ENCODE measurements at places on chromosomes 2 and 18.

DNA sequence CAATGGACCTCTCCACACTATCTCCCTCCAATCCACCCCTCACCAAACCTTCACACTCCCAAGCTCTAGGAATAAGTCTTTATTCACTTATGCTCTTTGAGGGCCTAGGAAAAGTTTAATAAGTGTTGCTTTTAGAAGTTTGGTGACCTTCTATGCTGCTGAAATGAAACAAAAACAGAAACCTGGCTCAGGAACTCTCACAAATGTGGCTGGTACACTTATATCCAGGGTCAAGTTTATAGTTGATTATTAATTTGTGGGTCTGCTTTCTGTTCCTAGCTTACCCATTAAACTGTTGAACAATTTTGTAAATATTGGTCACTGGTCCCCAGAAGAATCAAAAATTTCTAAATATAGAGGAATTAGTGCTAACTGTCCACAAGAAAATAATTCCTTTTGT lies 14.2 kb upstream of the ANKRD44 start:
- DNase-seq = no peak

DNA sequence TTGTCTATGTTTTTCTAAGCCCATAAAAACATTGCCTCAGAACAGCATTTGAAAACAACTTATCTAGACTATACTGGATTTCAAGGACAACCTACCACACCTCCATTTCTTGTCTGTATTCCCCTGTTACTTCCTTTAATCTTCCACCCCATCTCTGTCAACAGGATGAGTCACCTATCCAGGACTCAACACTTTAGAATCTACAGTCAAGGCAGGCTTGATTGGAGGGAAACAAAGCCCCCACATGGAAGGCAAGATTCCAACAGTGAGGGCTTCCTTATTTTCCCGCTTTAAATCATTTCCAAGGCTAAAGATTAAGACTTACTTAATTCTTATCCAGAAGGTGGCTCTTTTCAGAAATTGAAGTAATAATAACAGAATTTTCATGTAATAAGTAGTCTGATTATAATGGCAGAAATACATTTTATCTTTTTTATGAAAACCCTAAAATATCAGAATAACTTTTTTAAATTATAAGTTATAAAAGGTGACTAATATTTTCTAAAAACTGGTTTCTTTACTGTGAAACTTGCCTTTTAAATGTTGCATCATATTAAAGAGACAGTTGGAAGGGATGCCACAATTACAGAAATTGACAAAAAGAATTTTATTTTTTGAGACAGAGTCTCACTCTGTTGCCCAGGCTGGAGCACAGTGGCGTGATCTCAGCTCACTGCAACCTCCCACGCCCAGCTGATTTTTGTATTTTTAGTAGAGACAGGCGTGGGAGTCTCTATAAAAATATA lies 138.7 kb upstream of the CCDC150 start:
- no peak for DNase-seq

DNA sequence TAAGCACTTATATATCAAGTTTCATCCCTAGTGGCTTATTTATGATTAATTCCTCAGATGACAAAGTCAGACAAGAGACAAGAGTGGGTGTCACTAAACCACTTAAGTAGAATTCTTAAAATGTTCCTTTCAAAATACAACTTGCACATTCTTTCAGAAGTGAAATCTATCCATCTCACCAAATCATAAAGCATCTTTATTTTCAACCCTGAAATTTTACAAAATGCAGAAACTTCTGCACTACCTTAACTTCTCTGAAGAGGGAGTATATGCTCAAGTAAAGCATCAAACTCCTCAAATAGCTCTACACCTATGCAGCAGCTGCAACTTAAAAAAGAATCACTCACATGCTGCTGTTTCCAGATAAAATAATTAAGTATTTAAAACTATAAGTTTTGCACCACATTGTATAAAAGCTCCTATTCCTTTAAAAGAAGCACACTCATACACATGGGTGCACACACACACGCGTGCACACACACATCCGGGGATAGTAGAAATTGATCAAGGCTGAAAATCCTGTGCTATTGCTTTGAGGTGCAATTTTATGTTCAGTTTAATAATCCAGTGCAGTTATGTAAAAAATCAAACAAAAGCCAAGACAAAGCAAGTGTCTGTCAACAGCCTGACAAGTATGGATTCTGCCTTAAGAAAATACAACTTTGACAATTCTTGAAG lies 244.5 kb downstream of the TCF4 start:
- DNase-seq = no peak

DNA sequence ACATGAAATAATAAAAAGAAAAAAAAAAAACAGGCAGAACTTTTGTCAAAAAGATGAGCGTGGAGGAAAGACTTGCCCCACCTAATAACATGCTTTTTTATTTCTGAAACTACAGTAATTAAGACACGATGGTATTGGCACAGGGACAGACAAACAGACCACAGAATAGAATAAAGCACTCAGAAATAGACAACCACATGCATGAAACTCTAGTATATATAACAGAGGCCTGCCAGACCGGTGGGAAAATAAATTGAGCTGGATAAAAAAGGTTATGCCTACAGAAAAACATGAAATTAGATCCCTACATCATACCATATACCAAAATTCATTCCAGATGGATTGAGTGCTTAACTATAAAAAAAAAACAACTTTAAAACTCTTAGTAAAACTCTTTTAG lies 163.1 kb downstream of the NRP2 start:
- DNase-seq = no peak

- DNase-seq = no peak
Measured at GRCh38 chr2:65636813-65637483, 204.5 kb upstream of the SPRED2 start.

GRCh38 chr2:230160112-230160660 lies 59.6 kb downstream of the SP110 start:
- DNase-seq = peak; percentile 4

DNA sequence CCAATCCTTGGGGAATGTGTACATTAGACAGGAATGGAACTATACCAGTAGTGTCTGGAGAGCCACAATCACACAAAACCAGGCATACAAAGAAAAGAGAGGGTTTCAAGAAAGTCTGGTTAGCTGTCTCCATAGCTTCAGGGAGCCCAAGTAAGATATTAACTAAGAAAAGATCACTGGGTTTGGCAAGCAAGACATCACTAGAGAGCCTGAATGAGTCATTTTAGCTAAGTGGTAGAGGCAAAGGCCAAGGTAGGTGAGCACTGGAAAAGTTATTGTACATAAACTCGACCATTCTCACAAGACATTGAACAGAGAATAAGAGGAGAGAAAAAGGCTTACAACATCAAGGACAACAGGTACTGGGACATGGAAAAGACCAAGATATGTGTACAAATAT lies 143.8 kb upstream of the ARL4C start:
- no peak for DNase-seq

GRCh38 chr2:165779706-165780105 lies 14.3 kb downstream of the GALNT3 start:
- no peak for DNase-seq

GRCh38 chr18:32764611-32765244 lies 8.1 kb downstream of the KLHL14 start:
- no peak for DNase-seq

DNA sequence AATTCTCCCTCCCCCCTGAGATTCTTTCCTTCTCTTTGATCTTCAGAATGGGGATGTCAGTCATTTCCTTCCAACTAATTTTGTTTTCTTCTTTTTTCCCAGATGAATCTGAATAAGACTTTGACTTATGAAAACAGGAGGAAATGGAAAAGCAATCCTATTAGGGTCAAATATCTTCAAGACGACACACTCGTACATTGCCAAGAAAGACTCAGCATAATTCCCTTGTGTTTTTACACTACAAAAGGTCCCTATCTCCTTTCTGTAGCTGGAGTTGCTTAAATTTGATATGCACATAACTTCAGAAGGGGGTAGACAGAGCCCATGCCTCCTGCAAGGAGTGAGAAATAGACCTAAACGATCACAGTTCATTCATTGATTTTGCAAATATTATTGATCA lies 230.3 kb upstream of the RBBP8 start:
- DNase-seq = no peak

DNA sequence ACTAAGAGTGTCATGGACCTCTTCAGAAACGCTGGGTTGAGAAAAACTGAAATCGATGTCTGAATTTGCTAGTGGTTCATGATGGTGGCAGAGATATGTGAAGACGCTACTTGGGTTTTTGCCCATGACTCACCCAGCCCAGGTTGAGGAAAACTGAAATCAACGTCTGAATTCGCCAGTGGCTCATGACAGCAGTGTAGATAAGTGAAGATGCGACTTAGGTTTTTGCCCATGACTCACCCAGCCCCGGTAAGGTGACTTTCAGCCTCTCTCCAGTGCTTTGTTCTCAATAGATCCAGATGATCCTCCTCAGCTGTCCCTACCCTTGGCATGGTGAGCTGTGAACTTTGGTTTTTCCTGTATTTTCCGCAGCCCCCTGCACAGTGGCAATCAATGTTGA lies 105.3 kb upstream of the SIX3 start:
- no peak for DNase-seq

DNA sequence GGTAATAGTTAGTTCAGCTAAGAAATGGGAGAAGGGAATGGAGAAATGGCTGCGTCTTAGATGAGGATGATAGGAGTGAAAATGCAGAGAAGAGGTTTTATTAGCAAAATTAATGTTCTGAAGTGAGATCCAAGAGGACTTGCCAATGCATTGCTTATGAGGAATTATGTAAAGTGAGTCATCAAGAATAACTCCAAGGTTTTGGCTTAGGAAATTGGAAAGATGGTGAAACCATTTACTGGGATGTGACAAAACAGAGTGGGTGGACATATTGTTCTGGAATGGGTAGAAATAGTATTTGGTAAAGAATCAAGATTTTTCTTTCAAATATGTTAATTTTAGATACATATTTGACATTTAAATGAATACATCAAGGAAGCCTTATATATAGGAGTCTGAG lies 306.6 kb upstream of the CYRIA start:
- no peak for DNase-seq

- no peak for DNase-seq
Measured at GRCh38 chr2:20148426-20148922, 76.5 kb downstream of the SDC1 start.

DNA sequence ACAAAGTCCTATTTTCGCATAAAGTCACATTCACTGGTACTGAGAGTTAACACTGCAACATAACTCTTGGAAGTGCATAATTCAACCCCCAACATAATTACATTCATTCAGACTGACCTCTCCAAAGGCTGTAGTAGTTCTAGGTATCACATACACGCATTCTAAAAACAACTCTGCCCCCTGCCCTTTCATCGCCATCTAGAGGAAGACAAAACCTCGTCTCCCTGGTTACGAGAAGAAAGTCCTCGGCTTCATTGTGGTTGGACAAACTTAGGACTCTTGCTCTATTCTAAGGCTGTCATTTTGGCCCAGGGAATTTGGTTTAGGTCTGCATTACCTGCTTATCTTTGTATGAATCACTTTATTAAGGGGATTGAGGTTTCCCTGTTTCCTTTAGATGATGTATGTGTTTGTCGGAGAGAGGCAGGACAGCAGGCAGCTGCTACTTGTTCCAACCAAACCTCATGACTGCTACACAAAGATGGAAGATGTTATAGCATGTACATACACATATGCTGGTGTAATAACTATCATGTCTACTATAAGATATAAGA lies 215.4 kb upstream of the NRXN1 start:
- no peak for DNase-seq

DNA sequence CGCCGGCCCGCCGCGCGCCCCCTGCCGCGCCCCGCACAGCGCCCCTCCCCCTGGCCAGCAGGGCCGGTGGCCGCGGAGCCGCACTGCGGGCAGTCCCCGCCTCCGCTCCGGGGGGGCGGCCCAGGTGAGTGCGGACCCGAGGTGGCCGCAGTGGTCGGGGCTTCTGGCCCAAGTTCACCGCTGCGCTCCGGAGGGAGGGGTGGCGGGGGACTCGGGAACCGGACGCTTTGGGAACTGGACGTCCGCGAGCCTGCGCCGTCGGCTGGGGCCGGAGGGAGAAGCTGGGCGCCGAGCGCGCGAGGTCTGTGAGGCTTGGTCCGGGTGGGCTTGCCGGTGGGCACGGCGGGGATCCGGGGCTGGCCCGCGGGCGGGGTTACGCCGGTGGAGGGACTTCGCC lies 591 bp upstream of the LDLRAD4 start:
- DNase-seq = no peak

GRCh38 chr2:172710584-172711047 lies 25.0 kb upstream of the RAPGEF4 start:
- DNase-seq = peak; percentile 14

GRCh38 chr2:169343202-169343601 lies 19.1 kb downstream of the LRP2 start:
- DNase-seq = no peak

- DNase-seq = no peak
Measured at GRCh38 chr2:218319813-218320365, 27.6 kb upstream of the TMBIM1 start.

DNA sequence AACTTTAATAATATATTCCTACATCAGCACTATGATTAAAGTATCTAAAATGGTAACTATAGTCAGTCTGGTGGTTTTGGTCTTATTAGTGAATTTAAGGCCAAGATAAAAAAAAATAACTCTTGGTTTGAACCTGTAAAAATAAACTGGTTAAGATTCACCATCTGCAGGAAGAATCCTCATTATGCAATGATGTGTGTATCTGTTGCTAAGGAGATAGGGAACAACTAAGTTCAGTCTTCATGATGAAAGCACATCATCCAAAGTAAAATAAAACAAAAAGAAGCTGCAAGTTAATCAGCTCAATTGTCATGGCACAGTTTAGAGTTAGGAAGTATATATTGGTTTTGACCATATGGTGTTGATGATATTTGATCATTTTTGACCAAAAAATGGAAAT lies 466.0 kb downstream of the NYAP2 start:
- DNase-seq = no peak

DNA sequence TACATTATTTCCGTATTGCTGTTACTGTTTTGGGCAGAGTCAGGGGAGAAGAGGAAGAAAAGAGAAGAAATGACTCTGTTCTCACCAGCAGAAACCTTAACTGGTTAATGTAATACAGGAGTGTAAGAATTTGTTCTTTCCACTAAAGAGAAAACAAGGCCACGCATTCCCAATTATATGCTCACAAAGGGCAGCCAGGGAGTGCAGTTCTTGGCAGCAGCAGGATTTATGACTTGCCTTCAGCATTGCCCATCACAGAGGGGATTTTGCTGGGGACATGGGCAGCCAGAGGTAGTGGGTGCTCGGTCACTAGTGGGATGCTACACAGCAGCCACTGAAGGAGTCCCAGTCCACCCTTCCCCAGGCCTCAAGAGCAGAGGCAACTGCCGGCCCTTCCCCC lies 18.4 kb downstream of the MREG start:
- no peak for DNase-seq

GRCh38 chr2:106800976-106801655 lies 84.9 kb downstream of the ST6GAL2 start:
- DNase-seq = no peak

DNA sequence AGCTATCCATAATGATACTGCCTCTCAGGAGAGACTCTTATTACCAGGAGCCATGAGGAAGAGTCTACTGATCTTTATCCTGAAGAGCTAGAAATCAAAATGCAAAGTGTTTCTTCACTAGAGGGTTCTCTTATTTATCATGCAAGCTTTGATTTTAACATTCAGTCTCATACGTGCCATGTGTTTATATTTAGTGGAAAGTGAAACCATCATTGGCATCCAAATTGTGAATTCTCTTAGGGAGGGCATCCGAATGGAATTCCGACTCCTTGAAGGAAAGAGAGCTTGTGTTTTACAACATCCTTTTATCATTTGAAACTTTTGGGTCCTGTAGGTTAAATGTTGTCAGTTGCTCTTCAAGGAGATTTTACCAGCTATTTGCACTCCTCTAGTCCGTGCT lies 170.4 kb upstream of the SESTD1 start:
- DNase-seq = no peak
